ENCODE measurements at places on chromosomes 5 and 9.

DNA sequence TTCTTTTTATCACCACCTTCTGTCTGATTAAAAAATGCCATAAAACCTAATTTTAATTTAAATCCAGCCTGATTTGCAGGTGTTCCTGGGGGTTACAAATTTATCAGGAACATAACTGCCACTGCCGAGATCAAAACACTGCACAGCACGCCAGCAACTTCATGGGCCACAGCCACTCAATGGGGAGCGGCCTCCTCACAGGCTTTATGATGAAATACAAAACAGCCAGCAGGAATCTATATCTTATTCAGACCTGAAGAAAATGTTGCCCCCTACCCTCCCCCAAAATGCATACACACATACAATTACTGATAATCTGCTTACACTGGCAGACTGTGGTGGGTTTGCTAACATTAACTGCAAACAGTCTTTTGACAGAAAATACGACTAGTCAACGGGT, 151.7 kb upstream of the POU5F2 start:
- DNase-seq: no peak

DNA sequence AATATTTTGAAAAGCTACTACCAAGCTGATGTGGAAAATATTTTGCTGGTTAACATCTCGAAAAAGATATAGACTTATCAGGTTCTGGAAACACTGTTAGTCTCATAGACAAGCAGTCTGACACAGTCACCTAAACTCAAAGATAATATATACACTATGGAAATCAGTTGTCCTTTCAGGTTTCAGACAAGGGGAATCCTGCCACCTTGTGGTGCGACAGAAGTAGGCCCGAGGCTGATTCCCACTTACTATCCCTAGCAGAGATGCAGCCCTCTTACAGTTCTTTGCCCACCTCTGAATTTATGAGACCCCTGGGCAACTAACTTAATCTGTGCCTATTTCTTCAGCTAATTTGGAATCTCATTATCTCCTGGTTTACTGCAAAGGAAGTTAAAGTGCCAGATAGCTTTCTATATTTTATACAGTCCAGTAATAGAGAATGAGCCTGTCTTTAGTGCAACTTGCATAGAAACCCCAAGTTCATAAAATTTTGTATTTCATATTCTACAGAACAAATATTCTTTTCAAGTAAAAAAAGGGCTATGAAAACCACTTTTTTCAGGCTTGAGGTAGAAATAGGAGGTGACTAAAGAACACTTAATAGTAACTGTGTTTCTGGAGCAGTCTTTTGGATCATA, 16.9 kb downstream of the RAD1 start:
- no peak for DNase-seq

GRCh38 chr9:108356806-108357205, 499.0 kb downstream of the ACTL7B start:
- DNase-seq: no peak

DNA sequence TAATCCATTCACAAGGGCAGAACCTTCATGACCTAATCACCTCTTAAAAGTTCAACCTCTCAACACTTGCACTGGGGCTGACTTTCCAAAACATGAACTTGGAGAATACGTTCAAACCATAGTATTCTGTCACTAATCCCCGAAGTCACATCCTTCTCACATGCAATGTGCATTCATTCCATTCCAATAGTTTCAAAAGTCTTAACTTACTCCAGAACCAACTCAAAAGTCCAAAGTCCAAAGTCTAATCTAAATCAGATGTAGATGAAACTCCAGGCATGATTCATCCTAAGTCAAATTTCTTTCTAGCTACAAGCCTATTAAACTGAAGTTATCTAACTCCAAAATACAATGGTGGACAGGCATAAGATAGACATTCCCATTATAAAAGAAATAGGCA, 21.7 kb upstream of the ADAMTSL1 start:
- DNase-seq: no peak

DNA sequence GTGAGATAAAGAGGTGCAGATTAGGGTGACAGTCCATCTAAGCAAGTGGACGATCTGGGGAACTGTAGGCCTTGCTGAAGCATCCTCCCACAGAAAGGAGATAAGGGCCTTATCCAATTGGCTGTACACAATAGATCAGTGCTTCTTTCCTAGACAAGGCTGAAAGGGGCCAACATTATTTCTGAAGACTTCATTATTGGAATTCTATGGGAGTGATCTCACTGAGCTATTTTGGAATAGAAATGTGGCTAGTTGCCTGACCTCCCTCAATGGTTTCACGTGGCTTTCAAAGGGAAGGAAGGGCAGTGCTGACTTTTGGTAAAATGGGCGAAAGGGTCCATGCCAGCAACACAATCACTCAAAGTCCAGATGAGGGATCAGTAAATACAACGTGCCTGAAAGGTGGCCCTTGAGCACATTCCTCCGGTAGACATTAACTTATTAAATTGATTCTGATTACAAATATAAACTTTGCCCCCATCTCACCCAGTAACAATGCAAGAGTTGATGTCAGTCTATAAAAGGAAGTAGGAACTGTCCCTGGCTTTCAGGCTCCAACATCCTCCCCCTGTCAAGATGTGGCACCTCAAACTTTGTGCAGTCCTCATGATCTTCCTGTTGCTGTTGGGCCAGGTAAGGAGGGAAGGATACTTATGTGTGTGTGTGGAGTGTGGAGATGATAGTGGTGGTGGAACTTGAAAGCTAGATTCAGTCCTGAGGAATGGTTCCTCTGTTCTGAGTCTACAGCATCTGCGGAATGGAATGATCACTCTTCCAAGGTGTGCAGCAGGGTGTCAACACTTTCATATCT, at the start of gene LEAP2:
TSS of gene LEAP2 (plus strand) at position 550 of the 811 bp plus-strand sequence. CDS start at position 577, 27 bp downstream.
- no peak for DNase-seq

- DNase-seq: no peak
Observed at GRCh38 chr9:107842530-107842929, 353.0 kb upstream of the KLF4 start.

- DNase-seq: no peak
Observed at GRCh38 chr5:76174101-76174500, 90.9 kb downstream of the SV2C start.

GRCh38 chr5:132592521-132592920, 35.7 kb downstream of the RAD50 start:
- DNase-seq: no peak

DNA sequence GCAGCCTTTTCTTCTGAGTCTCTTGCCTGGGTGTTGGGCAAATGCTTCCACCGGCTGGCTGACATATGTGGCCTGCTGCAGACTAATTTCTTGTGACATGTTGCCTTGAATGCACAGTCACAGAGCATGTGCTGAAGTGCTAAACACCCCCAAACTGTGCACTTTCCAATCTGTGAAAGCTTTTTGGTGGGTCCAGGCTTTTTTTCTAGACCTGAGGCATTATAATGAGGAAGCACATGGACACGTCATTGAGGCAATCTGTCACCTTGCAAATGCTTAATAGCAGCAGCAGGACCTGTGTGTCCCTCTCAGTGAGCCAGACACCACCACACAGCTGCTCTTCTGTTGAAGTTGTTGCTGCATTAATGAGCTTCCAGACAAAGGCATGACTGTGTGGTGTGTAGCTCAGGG, 274.7 kb downstream of the ELAVL2 start:
- no peak for DNase-seq

DNA sequence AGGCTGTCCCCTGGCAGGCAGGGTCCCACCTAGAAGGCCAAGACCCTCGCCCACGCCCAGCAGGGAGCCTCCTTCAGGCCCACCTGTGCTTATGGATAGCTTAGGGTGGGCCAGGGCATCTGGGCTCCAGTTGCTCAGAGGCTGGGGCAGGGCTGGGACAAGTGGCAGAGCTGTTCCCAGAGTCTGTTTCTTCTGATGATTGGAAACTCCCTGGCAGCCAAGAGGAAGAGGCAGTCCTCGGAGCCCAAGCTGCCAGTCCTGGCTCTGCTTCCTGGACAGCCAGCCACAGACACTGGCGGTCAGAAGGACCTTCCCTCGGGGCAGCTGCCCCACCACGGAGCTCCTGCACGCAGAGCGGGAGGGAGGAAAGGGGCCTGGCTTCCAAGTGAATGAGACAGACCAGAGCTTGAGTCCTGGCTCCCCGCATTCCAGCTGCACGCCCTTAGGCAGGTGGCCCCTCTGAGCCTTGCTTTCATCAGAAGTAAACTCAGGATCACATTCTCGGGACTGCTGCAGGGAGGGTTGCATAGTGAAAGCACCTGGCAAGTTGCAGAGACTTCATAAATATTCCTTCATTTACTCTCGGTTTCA, 37.9 kb upstream of the GABRP start:
- no peak for DNase-seq

GRCh38 chr9:100595391-100596199, 17.7 kb downstream of the CAVIN4 start:
- DNase-seq: no peak

DNA sequence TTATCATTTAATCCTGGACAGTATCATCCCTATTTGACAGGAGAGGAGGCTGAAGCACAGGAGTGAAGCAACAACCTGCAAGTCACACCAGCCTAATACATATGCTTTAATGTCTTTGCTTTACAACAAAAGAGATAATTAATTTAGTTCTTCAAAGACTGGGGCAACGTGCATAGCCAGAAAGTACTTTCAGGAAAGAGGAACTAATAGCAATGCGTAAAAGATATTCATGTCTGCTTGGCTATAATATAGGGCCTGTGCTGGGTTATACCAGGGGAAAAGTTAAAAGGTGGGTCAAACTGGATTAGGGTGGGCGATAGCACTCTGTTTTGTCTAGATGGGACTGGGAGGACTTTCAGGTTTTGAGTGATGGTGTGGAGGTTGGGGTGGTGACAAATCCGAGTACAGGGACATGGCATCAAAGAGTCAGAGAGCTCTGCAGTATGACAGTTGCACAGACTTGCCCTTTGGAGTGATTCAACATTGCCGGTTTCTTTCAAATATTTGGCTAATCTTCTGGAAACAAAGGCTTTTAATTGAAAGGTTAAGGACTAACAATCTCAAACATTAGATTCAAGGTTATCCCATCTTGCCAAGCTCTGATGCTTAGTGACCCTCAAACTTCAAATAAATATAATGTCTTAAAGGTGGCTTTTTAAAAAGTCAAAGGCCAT, 11.9 kb downstream of the DAB2 start:
- no peak for DNase-seq

DNA sequence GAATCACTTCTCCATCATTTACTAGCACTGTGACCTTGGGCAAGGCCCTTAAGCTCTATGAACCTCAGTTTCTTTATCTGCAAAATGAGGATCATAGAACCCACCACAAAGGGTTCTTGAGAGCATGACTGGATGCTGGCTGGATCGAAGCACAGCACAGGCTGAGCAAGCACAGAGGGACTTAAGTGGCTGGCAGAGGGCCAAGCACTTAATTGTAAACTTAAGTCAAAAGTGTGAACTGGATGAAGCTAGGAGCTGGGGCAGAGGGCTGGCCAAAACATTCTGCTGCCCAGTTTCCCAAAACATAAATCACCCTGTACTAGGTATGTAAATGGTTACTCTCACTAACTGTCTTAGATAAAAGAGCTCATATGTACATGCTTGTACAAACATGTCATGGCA, 112.3 kb upstream of the WWC1 start:
- no peak for DNase-seq

DNA sequence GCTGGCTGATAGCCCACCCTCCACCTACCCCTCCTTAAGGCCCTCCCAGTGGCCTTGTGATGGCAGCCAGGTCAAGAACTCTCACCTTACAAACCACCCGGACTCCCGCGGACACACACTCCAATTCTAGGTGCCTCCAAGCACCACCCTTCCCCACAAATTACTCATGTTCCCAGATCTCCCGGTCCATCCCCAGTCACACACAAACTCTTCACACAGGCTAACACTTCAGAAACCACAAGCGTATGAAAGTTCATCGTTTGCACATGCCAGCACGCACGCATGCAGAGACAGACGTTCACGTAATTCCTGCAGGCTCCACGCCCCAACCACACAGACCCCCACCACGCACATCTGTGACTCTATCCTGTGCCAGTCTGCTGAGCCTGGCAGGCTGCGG, 18.0 kb downstream of the NR5A1 start:
- DNase-seq: no peak

GRCh38 chr5:53922508-53923498, 362.4 kb downstream of the NDUFS4 start:
- no peak for DNase-seq

DNA sequence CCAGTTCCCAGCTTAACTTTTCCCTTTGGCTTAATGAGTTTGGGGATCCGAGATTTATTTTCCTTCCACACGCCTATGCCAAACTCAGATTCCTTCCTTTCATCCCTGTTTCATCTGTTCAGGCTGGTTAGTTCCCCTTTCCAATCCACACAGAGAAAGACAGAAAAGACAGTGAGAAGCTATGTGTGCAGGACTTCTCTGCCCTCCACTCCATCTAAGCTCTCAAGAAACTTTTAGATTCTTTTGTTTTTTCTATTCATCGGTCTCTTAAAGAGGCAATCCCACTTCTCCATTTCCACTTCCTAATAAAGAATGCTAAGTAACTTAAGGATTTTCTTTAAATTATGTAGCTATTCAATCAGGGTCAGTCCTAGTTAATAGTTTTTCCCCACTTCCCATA, 11.2 kb downstream of the ITGA1 start:
- DNase-seq: no peak

DNA sequence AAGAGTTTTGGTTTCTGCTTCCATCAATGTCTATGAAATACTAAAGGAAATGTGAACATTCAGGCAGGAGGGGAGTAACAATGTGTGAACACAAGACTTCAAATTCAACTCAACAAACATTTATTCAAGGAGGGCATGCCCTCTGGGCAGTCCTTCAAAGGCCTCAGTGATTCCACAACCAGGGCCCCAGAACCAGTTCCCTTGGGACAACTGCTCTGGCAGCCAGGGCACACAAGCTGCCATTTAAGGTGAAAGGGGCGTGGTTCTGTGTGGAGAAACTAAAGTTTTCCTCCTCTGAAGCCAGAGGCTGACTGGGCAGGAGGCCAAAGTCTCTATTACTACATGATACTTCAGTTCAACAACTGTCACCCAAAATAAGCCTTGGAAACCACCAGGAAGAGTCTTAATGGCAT, 3.2 kb downstream of the RBM18 start:
- no peak for DNase-seq

DNA sequence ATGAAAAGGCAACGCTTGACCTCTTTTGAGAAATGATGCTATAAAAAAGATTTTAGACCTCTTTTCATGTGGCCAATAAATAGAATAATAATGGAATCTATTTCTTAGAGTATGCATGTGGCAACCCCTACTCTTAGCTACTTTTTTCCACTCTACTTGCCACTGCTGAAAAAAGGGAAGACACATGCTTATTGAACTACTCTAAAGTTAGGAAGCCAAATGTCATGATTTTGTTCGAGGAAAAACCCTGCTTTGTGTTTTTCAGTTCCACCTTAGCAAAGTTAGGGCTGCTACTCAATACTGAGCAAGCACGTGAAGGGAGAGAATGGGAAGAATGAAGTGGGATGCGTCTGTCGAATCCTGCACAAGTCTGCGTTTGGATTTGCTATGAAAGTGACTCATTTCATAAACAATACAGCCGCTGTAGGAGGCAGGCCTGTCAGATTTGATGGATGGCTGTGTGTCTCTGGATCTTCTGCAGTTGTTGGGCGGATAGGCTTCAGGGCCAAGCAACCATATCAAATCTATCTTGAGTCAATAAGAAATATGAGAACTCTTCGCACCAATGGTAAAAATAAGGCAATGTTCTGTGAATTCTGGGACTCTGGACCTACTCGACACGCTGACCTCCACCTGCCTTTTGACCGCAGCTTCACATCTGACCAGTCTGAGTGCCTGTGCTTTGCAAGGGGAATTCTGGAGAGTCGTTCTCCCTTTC, 333.6 kb downstream of the PIK3R1 start:
- no peak for DNase-seq

GRCh38 chr5:135239453-135240282, 159.4 kb downstream of the MACROH2A1 start:
- no peak for DNase-seq

Measured in stimulated activated CD8-positive, alpha-beta memory T cell treated with anti-CD3 and anti-CD28 coated beads, Interleukin-7, amount 100 ng/mL, for 24 hours (primary cell).